ELF-1 (cell line): ENCODE measurements at places on chromosomes 4 and X.

- no peak for DNase-seq
Measured at GRCh38 chrX:131816551-131817136, 206.5 kb upstream of the STK26 start.

DNA sequence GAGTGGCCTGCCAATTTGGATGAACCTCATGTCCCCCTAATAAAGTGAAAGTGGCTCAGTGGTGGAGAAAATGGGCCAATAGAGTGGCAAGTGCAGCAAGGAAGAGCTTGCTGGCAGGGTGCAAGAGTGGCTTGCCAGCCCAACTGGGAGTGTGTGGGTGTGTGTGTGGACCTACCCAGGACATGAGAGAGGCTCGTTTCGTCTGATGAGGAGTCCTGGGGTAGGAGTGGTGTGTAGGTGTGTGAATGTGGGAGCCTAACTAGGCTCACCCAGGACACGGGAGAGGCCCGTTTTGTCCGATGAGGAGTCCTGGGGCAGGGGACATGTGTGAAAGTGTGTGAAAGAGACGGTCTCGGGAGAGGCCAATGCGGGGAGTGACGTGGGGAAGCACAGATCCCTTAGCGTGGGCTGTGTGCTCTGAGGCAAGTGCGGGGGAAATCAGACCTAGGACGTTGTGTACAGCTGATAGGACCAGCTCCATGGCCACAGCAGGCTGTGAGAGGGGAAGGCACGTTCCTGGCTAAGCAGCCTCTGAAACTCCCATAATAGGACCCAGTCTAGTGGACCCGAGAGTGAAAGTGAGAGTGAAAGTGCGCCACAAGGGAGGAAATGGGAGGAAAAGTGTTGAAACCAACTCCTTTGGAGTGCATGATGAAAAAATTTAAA, 5.3 kb downstream of the GAGE10 start:
- DNase-seq, result peak; percentile 18

DNA sequence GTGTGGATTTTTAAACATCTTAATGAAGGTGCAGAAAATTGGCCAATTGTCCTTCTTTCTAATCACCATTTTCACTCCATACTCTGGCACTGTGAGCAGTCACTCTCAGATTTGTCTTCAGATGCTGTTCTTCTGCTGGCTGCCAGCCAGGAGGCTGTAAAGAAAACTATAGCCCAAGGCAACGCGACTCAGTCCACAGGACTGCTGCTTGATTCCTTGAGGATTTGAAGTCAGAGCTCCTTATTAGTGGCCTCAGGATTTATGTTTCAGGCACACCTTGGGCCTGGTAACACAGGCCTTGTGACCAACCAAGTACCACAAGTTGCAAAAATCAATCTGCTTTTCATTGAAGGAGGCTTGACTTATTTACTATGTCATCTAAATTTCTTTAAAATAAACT, 342.6 kb downstream of the GPM6A start:
- peak; percentile 74 for DNase-seq

DNA sequence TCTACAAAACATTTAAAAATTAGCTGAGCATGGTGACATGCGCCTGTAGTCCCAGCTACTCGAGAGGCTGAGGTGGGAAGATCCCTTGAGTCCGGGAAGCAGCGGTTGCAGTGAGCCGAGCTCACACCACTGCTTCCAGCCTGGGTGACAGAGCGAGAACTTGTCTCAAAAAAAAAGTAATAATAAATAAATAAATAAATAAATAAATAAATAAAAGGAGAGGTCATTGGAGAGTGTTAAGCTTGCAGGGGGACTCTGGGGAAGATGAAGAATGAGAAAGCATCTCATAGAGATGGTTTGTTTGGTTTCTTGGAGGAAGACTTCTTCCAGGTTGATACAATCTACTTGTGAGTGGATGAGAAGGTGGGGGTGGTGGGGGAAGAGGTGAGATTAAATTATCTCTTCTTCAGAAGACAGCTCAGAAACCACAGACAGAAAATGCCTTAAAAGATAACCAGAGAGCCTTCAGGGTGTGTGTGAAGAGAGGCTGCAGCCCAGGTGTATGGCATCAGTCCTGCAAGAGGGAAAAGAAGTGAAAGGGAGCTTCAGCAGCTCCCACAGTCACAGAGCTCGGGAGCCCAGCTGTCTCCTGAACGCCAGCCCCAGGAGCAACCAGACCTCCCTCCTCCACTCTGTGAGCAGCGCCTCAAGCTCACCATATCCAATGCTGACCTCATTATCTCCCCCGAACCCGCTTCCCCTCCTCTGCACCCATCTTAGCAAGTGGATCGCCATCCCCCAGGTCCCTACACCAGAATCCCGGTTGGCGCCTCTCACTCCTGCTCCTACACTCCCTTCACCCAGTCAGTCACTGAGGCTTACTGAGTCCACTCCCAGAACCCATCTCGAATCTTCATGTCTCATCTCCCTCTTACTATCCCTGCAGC, 48.2 kb downstream of the RBM47 start:
- no peak for DNase-seq

DNA sequence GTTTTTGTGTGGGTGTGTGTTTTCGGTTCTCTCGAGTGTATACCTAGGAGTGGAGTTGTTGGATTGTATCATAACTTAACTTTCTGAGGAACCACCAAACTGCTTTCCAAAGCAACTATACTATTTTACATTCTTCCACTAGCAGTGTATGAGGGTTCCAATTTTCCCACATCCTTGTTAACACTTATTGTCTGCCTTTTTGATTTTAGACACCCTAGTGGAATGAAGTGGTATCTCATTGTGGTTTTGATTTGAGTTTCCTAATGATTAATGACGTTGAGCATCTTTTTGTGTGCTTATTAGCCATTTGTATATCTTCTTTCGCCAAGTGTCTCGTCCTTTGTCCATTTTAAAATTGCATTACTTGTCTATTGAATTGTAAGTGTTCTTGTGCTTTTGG, 118.6 kb downstream of the REPS2 start:
- DNase-seq, result no peak

- DNase-seq, result no peak
Measured at GRCh38 chr4:122156819-122157218, 4.7 kb downstream of the BLTP1 start.

GRCh38 chr4:20193141-20193936, 58.4 kb upstream of the SLIT2 start:
- no peak for DNase-seq

- peak; percentile 98 for DNase-seq
Measured at GRCh38 chr4:6688879-6689505, 4.7 kb upstream of the S100P start.

- peak; percentile 96 for DNase-seq
Measured at GRCh38 chrX:140918398-140919038, 83.9 kb upstream of the SPANXB1 start.

GRCh38 chr4:143109376-143109775, 75.3 kb upstream of the USP38 start:
- DNase-seq, result no peak

GRCh38 chr4:109648266-109648996, 54.8 kb downstream of the CASP6 start:
- no peak for DNase-seq

GRCh38 chr4:41692717-41693345, 55.7 kb downstream of the PHOX2B start:
- DNase-seq, result peak; percentile 76

GRCh38 chr4:124710015-124710741, 2.4 kb downstream of the ANKRD50 start:
- DNase-seq, result peak; percentile 45

GRCh38 chr4:5952286-5952974, 59.5 kb upstream of the CRMP1 start:
- no peak for DNase-seq

GRCh38 chr4:78581618-78582017, 30.0 kb downstream of the ANXA3 start:
- no peak for DNase-seq

GRCh38 chr4:18439311-18439710, 417.8 kb upstream of the LCORL start:
- no peak for DNase-seq

DNA sequence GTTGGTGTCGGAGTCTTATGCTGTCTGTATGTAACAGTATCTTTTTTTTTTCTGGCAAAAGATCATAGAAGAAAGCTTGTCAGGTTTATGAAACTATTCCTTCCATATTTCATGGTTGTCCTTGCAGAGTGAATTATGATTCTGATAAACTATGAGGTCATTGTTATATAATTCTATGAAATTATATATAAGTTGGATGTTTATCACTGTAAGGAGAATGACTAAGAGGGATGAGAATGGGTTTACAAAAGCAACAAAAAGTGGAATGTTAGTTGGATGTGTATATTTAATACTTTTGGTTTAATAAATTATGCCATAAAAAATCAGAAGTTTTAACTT, 43.1 kb downstream of the RAPGEF2 start:
- no peak for DNase-seq

- DNase-seq, result no peak
Measured at GRCh38 chr4:154035341-154035740, 246.5 kb upstream of the SFRP2 start.

DNA sequence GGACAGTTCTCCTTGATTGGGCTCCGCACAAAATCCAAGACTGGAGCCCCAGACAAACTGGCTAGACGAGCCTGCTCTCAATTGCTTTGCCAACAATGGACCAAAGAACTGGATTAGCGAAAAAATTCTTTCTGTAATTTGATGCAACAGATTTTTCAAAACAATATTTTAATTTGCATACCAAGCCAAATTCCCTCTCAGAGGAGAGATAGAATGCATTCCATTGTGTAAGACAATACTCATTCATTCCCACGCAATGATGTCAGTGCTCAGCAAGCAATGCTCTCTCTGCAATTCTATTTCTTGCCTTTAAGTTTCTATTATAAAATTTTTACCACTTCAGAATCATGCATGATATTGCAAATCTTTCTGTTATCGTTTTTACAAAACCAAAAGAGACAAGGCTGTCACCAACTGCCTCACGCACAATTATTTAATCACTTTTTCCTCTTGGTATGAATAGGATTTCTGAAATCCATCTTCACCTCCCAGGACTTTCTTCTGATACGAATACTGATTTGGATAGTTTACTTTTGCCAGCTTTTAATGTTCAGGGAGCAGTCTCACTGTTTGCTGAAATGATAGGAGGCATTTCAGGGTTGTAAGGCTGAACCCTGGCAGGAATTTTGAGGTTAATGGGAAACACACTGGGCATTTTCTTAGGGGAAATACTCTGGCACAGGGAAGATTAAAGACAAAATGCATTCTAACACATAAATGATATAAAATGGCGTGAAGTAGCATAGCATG, 46.1 kb upstream of the HCCS start:
- DNase-seq, result no peak

- peak; percentile 54 for DNase-seq
Measured at GRCh38 chrX:120452131-120452530, 17.0 kb downstream of the LAMP2 start.

DNA sequence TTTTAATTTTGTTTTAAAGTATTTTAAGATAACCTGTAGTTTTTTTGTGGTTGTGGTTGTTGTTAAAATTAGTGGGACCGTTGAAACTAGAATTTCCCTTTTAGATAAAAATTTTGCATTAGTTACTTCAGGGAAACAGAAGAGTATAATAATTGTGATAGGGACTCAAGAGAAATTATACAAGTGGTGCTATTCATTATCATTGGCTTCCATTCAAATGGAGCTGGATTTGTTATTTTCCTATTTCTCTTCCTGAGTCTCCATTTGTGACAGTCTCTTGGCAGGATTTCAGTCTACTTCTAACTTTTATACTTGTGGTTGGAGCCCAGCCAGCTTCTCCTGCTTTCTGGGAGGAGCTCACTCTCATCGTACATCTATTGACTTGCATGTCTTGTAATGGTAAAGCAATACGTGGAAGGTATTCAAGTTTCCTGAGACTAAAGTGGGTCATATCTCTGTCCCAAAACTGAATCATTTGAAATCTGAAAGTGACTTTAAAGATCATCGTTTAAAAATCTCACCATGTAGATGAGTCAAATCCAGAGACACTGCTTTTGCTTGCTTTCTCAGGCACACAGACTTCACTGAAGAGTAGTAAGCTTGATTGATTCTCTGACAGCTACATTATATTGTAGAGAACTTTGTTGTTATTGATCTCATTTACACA, 155.8 kb downstream of the RPA4 start:
- no peak for DNase-seq

GRCh38 chrX:100662170-100662569, 18.2 kb downstream of the SRPX2 start:
- DNase-seq, result no peak

DNA sequence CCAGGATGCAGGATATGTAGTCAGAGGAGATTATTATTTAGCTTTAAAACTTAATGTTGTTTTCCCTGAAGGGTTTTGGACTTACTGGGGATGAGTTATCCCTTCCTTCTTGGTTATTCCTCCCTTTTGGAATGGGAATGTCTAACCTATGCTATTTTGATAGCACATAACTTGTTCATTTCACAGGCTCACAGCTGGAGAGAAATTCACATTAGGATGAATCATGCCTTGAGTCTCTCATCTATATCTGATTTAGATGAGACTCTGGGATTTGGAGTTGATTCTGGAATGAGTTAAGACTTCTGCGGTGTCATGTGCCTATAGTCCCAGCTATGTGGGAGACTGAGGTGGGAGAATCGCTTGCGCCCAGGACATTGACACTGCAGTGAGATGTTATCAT, 81.1 kb downstream of the ATP11C start:
- DNase-seq, result no peak

DNA sequence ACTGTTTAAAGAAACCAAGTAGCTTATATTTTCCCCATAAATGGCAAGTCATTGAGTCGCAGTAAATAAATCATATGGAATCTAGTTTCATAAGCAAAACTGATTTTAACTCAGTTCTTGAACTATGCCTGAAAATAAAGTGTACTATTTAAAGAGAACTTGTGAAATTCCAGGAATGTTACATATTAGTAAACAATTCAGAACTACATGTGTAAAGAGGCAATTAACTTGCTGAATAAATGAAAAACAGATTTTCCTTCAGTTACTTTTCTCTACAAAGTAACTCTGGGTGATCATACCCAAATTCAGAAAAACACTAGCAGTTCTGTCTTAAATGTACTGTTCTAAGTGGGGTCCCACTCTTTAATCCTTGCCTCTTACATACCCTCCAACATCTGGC, 236.1 kb upstream of the EDNRA start:
- DNase-seq, result no peak

DNA sequence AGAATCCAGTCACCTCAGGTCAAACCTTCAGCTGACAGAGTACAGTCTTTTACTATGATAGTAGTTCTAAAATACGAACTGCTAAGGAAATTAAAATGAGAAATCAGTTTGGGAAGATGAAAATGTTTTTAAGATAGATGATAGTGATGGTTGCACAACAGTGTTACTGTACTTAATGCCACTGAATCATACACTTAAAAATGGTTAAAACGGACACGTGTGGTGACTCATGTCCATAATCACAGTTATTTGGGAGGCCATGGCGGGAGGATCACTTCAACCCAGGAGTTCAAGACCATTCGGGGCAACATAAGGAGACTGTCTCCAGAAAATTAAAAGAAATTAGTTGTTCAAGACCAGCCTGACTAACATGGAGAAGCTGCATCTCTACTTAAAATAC, 41.4 kb downstream of the ABHD18 start:
- no peak for DNase-seq

GRCh38 chr4:68271851-68272357, 26.4 kb upstream of the TMPRSS11B start:
- DNase-seq, result peak; percentile 57

DNA sequence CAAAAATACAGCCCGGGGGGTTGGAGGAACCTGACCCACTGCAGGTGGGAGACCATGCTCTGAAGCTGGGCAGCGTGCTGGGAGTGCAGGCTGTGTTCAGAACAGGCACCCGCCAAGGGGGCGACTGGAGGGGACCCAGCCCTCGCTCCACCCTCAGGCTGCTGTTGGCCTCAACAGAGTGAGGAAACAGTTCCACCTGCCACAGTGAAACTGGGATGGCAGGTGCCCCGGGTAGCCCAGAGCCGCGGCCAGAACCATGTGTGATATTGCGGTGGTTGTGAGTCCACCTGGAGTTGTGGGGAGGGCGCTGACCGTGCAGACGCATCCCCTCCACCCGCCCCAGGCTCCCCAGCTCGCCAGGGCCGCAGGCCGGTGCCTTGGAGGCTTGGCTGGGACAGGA, 45.7 kb upstream of the PSAPL1 start:
- DNase-seq, result no peak
